H4 (cell line): ENCODE measurements at places on chromosomes 3 and 15.

DNA sequence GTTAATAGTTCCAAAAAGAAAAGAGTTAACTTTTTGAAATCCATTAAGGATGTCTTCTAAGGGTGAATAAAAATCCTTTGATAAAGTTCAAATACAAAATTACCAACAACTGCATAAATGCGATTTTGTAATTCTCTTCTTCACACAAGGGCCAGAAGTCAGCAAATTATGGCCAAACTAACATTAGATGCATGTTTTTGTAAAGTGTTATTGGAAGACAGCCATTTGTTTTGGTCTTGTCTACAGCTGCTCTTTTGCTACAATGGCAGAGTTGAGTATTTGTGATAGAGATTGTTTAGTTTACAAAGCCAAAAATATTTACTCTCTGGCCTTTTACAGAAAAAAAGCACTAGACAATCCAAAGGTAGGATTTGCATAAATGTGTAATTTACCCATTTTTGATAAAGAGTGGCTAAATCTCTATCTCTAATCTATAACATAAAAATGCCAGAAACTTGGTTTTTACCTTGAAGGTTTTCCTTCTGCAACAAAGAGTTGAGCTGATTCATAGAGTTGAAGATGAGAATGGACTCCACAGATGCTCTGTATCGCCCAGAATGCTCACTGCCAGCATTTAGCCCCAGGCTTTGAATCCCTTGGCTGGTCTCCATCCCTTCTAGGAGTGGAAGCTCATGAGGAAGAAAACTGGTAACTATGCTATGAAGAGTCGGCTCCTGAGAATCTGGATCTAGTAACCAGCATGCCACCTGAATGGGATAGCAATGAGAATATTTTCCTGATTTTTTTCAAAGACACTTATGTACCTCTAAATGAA is 64.5 kb downstream of the POLQ start:
- DNase-seq, result no peak

DNA sequence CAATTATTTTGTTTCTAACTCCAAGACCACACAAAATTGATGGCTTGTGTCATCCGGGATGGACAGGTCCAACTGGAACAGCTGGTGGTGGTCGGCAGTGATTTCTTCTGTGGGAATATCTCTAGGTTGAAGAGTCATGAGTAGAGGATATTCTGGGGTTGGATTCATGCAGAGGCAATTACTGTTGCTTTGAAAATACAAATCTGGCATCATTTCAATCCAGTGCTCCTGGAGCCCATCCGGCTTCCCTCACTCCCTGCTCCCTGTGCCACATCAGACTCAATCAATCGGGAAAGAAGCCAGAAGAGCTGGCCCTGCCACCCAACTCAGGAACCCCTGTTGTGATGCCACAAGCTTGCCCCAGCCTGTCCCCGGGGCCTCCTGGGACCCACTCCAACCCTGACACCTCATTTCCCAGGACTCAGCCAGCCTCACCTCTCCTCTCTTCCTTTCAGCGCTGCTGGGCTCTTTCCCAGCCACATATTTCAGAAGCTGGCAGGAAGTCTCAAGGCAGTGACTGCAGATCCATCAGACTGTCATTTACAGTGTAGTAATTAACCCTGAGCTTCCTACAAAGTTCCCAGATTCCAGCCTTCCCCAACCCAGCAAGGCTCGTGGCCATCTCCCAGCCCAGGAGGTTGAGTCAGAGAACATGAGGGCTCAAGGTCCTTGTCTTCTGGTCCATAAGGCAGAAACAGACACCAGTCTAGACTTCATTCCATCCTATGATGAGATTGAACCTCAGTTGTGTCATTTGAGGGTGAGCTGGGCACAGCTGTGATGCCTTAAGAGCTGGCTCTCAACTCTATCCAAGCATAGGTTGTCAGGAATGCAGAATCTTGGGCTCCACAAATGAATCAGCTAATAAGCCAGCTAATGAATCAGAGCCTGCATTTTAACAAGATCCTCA is 114.0 kb downstream of the FAM174B start:
- DNase-seq, result no peak

GRCh38 chr3:99502871-99503270 is 135.5 kb upstream of the COL8A1 start:
- no peak for DNase-seq

DNA sequence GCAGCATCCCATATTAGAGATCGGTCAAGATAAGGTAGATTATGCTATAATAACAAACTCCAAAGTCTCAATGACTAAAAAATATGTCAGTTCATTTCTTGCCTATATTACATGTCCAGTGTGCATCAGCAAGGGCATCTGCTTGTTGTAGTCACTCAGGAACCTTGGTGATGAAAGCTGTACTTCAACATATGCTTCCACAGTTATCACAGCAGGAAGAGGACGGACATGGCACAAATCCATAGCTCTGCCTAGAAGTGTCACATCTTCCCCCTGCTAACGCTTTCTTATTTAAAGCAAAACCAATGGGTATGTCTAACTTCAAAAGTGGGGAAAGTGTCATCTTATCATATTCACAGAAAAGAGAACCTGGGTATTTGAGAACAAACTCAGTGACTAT is 20.0 kb upstream of the PIAS1 start:
- DNase-seq, result no peak

GRCh38 chr3:37941608-37942508 is 48.7 kb upstream of the VILL start:
- no peak for DNase-seq

DNA sequence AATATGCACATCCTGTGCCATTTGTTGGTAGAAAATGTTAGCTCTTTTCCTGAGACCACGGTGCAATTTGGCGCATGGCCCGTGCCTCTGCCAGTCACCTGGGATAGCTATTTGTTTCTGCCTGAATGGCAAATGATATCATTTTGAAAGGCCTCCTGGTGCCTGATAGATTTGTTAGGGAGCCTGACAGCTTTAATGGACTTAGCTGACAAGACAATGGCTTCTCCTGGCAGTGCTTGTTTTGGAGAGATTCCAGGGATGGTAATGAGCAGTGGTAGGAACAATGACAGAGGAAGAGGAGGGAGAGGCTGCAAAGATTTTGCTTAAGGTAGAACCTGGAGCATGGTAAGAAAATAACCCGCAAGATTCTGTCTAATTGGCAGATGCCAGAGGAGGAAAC is 268.5 kb downstream of the CLSTN2 start:
- DNase-seq, result no peak
